Effector memory CD4-positive, alpha-beta T cell (primary cell): ENCODE measurements at places on chromosomes 7 and 10.

- no peak overlapping the region for H3K27ac ChIP-seq
- no peaks in the 10 kb centered on the region for H3K27me3 ChIP-seq
- no peaks in the 10 kb centered on the region for H3K4me1 ChIP-seq
- DNase-seq = no peak
- H3K4me3 ChIP-seq = no peak overlapping the region
- H3K36me3 ChIP-seq = no peaks in the 10 kb centered on the region
Observed at GRCh38 chr7:94350734-94351133, 44.0 kb upstream of the COL1A2 start.

- H3K27ac ChIP-seq = no peak overlapping the region
- H3K4me1 ChIP-seq = no peaks in the 10 kb centered on the region
- peaks cover 7% of the 10 kb centered on the region for H3K27me3 ChIP-seq
- H3K36me3 ChIP-seq = no peaks in the 10 kb centered on the region
Observed at GRCh38 chr10:50280049-50280841, 28.9 kb upstream of the ASAH2 start.

GRCh38 chr7:31122649-31123058 is 70.5 kb downstream of the ADCYAP1R1 start:
- H3K27me3 ChIP-seq = peaks cover 3% of the 10 kb centered on the region
- DNase-seq = no peak
- no peak overlapping the region for H3K27ac ChIP-seq
- no peaks in the 10 kb centered on the region for H3K36me3 ChIP-seq

DNA sequence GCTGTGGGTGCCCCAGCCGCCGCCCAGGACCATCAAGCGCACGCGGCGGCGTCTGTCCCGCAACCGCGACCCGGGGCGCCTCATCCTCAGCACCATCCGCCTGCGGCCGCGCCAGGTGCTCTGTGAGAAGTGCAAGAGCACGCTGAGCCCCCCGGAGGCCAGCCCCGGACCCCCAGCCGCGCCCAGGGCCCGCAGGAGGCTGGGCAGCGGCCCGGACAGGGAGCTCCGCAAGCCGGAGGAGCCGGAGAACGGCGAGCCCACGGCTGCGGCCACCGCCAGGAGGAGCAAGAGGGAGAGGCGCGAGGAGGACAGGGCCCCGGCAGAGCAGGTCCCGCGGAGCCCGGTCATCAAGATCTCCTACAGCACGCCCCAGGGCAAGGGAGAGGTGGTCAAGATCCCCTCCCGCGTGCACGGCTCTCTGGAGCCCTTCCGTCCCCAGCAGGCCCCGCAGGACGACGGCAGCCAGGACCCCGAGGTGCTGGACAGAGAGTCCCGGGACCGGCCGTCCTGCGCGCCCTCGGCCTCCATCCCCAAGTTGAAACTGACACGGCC is 8.0 kb downstream of the PWWP2B start:
- H3K4me1 ChIP-seq = peaks cover 6% of the 10 kb centered on the region
- H3K36me3 ChIP-seq = peaks cover 20% of the 10 kb centered on the region
- no peak for DNase-seq
- no peak overlapping the region for H3K27ac ChIP-seq
- H3K27me3 ChIP-seq = no peaks in the 10 kb centered on the region
- no peak overlapping the region for H3K4me3 ChIP-seq

DNA sequence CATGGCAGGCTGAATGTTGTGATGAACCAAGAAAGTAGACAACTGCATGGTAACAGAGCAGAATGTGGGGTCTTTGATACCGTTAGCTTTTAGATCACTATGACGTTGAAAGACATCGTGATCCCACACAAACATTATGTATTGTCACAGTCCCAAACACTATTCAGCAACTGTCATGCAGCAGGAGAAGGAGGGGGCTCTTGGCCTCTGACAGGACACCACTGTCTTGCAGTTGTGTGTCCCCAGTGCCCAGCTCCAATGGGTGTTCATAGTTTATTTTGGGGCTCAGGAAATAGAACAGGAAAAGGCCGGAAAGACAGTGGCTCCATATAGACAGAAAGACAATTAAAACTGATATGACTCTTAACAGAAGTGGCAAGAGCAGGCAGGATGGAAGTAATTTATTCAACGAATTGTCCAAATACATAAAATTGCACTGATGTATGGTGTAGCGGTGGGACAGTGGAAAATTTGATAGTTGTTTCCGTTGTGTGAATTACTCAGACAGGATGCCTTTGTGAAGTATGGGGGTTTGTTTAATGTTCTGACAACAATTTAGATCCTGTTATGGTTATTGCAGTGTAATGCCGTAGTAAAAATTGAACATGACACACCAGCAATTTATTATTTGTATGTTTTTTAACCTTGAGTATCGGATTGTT is 292.0 kb downstream of the LRMDA start:
- DNase-seq = no peak
- H3K27ac ChIP-seq = no peak overlapping the region
- no peaks in the 10 kb centered on the region for H3K36me3 ChIP-seq

DNA sequence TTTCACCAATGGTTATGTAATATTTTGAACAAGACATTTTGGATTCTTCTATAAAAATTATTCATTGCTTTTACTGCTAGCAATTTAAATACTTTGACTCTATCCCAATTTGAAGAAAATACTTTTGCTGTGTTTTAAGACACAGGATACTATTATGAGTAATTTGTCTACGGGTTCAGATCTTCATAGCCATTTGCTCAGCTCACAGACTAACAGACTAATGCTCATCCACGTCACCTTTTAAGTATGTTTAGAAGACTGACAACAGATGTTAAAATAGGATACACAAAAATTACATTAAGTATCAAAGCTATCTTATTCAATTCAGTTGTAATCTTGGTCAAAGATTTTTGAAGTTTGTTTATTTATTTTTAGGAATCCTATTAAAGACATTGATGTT is 251.3 kb upstream of the CHRM2 start:
- no peak overlapping the region for H3K27ac ChIP-seq
- no peaks in the 10 kb centered on the region for H3K4me1 ChIP-seq
- no peaks in the 10 kb centered on the region for H3K27me3 ChIP-seq
- H3K4me3 ChIP-seq = no peak overlapping the region

DNA sequence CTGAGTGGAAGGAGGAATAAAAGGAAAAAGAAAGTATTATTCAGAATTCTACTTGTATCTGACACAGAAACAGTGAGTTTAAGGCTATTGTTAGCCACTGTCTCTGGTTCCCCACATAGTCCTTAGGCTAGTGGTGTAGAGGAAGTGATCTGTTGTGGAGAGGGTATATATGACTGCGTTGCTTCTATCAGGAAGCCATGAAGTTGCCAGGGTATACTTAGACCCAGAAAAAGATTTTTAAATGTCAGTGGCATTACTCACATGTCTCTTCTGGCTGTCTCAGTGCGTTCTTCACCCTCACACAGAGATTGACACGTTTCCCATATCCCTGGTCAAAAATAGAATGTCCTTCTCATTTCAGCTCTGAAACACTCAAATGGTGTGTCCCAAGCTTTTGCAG is 72.7 kb downstream of the SEM1 start:
- no peak overlapping the region for H3K27ac ChIP-seq
- no peaks in the 10 kb centered on the region for H3K36me3 ChIP-seq
- no peak overlapping the region for H3K4me3 ChIP-seq
- no peak for DNase-seq

DNA sequence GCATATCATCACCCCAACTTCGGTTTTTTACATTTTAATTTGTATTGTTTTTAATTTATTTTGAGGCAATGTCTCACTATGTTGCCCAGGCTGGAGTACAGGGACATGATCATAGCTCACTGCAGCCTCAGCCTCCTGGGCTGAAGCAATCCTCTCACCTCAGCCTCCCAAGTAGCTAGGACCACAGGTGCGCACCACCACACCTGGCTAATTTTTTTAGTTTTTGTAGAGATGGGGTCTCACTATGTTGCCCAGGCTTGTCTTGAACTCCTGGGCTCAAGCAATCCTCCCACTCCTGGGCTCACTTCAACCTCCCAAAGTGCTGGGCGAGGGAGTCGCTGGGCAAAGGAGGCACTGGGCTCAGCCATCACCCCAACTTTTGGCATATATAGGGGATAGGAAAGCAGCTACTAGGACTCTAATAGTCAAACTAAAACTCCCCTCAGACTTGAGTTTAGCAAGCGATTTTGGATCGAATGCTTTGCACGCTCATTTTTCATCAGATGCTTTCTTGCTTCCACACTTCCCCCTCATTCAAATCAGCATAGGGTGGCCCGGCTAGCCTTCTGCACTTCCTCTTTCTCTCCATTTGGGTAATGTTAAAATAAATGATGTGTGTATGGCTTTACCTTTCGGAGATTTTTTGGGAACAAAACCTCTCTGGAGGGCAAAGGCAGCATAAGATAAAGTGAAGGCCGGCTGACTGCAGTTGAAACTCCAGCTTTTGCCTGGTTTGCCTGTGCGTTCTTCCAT is 20.8 kb upstream of the NMT2 start:
- DNase-seq = no peak
- H3K4me1 ChIP-seq = peaks cover 8% of the 10 kb centered on the region
- no peaks in the 10 kb centered on the region for H3K27me3 ChIP-seq
- no peak overlapping the region for H3K27ac ChIP-seq

DNA sequence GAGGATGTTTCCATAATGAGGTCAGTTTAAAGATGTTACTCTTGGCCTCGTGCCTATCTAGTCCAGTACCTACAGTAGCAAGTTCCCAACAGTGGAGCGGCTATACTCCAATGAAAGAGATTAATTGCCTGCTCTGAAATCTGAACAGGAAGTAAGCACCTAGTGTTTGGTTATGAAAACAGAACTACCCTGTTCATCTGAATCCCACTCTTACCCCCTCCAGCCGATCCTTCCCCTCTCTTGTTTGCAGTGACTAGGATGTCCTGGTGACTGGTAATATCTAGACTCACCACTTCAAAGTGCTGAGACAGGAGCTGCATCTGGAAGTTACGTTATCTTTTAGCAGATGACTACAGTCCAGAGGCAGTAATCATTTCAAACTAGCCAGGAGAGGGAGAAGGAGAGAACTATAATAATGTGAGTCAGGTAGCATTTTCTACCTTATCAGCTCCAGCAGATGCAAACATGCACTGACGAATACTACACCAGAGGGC is 666.7 kb upstream of the NRP1 start:
- H3K4me1 ChIP-seq = no peaks in the 10 kb centered on the region
- no peaks in the 10 kb centered on the region for H3K36me3 ChIP-seq
- no peak overlapping the region for H3K27ac ChIP-seq
- H3K4me3 ChIP-seq = no peak overlapping the region

GRCh38 chr10:93088466-93088865 is 14.8 kb downstream of the CYP26A1 start:
- no peaks in the 10 kb centered on the region for H3K27me3 ChIP-seq
- DNase-seq = no peak
- no peak overlapping the region for H3K4me3 ChIP-seq
- H3K4me1 ChIP-seq = no peaks in the 10 kb centered on the region

GRCh38 chr7:55827577-55827976 is 35.0 kb downstream of the SEPTIN14 start:
- DNase-seq = no peak
- H3K27ac ChIP-seq = no peak overlapping the region
- H3K4me3 ChIP-seq = no peak overlapping the region
- no peaks in the 10 kb centered on the region for H3K27me3 ChIP-seq

DNA sequence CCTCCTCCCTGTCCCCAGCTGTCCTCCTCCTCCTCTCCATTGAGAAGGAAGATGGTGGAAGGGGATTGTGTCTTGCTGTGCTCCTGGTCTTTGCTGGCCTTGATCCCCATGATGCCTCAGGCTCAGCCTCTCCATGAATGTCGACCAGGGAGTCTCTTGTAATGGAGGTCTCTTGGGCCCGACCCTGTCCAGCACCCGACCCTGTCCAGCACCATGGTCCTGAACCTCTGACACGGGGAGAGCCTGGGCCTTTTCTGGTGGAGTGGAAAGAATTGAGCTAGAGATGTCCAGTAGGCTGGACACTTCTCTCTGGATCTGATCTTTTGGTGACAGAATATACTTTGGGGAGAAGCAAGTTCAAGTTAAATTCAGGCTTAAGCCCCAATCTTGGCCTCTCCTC is 42.3 kb upstream of the HMX3 start:
- no peaks in the 10 kb centered on the region for H3K4me1 ChIP-seq
- H3K27me3 ChIP-seq = no peaks in the 10 kb centered on the region
- DNase-seq = no peak
- H3K27ac ChIP-seq = no peak overlapping the region

DNA sequence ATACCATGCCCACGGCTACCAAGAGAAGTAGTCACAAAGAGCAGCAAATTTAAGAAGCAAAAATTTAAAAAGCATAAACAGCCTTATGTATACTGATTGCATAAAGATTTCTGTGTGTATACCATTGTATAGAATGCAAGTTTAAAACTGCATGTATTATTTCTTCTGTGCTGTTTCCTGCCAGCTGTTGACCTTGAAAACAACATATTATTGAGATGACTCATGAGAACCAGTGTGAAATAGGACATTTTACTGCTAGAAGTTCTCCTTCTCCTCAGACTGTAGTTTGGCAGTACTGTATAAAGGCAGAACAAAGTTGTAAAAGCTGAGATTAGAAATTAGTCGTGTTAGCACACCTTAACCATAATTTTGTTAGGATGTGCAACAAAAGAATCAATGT is 42.3 kb upstream of the SGCE start:
- no peak for DNase-seq
- H3K27ac ChIP-seq = no peak overlapping the region
- no peak overlapping the region for H3K4me3 ChIP-seq
- no peaks in the 10 kb centered on the region for H3K36me3 ChIP-seq
- no peaks in the 10 kb centered on the region for H3K4me1 ChIP-seq
